GM13976 (cell line): ENCODE measurements at places on chromosomes 13 and 19.
A peak's percentile ranks its signal among the peaks of the same experiment; 100 is the strongest.

- DNase-seq = no peak
These were observed 135.6 kb upstream of the TSC22D1 start for GRCh38 chr13:44711706-44712105.

DNA sequence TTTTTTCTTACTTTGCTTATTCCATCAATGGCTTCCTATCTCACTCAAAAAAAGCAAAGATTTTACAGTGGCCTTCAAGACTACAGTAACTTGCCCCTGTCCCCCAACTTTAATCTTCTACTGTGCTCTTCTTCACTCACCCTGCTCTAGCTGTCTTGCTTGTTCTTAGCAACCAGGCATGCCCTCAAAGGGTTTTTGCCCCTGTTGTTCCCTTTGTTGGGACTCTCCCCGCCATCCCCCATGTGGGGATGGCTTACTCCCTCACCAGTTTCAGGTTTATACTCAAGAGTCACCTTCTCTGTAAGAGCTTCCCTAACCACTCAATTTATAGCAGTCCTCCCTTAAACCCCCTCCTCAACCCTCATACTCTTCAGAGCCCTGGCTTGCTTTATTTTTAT, 5.4 kb downstream of the MTMR6 start:
- DNase-seq = no peak

- DNase-seq = peak; percentile 42
These were observed 55.1 kb downstream of the GPR180 start for GRCh38 chr13:94656766-94657165.

DNA sequence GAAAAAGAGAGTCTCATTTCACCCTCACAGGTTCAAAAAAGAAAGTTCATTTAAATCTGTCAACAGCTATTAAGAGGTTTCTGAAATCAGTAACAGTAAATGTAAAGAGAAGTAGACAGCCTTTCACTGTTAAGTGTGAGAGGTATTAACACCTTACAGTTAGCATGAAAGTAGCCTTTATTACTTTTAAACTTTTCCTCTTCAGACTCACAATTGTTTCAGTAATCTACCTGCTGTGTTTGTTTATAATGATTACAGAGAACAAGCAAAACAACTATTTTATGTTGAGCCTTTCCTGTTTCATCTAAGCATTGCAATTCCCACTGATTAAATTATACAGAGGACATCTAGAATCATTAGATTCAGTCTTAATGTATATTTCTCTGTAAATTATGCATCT, 159.8 kb downstream of the PCDH9 start:
- no peak for DNase-seq

- DNase-seq = peak; percentile 53
These were observed 839 bp upstream of the CKAP2 start for GRCh38 chr13:52454459-52454819.

GRCh38 chr19:22427960-22428913, 6.1 kb upstream of the ZNF98 start:
- DNase-seq = no peak

GRCh38 chr13:109626386-109627171, 159.8 kb downstream of the IRS2 start:
- no peak for DNase-seq

GRCh38 chr13:39353988-39354387, 249.0 kb downstream of the LHFPL6 start:
- no peak for DNase-seq

GRCh38 chr13:27792393-27793218, at the start of gene GSX1:
GSX1 (plus strand) TSS chr13:27792483; CDS start chr13:27792691, 208 bp downstream.
- peak; percentile 72 for DNase-seq

- no peak for DNase-seq
These were observed 179.3 kb downstream of the ZIC5 start for GRCh38 chr13:99792079-99792921.

- DNase-seq = no peak
These were observed 58.4 kb downstream of the SPRYD7 start for GRCh38 chr13:49877629-49878218.

DNA sequence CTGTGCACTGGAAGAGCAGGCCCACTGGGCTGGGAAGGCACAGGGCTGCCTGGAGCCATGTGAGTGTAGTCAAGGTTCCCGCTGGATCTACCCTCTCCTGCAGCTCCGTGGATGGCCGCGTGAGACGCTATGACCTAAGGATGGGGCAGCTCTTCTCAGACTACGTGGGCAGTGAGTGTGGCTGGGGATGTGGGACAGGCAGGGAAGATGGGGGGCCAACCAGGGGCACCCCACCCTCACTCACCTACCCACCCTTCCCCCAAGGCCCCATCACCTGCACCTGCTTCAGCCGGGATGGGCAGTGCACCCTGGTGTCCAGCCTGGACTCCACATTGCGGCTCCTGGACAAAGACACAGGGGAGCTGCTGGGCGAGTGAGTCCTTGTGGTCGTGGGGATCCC, 6.1 kb downstream of the WDR83 start:
- DNase-seq = no peak

DNA sequence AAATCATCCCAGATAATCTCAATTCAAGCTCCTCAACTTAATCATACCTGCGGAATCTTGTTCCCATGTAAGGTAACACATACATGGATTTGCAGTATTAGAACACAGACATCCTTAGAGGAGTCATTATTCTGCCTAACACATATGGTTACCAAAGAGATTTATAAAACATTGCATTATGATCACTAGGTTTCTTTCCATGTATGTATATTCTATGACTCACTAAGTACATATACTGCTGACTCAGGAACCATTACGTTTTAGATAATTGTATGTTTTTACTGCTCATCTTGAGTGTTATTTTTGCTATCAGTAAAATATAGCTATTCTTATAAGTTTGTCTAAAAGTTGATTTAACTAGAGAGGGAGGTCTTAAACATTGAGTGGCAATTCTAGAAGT, 182.9 kb downstream of the SLITRK6 start:
- DNase-seq = no peak

DNA sequence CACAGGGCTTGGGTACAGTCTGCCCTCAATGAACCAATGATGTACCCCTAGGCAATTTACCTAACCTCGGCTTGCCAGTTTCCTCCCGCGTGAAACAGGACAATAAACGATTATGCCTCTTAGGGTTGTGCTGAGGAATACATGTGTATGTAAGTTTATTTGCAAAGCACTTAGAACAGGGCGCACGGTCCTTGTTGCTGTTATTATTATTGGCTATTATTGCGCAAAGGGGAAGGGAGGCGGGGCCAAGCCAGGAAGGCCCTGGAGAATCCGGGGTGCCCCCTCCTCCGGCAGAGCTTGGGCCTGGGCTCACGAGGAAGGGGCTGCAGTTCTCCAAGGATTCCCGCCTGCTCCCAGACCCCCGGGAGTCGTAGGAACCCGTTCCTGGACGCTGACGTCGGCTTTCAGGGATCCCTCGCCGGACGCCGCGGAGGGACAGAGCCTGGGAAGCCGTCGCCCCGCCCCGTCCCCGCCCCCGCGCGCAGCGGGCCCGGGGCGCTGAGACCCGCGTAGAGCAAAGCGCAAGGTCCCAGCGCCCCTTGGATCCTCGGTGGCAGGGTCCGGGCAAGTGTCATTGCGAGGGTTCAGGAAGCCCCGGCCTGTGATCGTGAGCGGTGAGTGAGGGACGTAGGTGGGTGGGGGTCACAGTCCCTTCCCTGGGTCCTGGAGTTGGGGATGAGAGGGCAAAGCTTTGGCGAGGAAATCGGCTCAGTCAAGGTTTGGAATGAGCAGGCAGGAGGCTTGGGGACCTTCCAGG, at the start of gene TMEM91:
TSS of gene TMEM91 (plus strand) at position 293 of the 757 bp plus-strand sequence. CDS start 1,777 bp downstream, outside the sequence.
- no peak for DNase-seq

- DNase-seq = no peak
These were observed 84.5 kb upstream of the ABCC4 start for GRCh38 chr13:95385798-95386197.

GRCh38 chr19:351976-352625, 7.5 kb upstream of the MIER2 start:
- no peak for DNase-seq

DNA sequence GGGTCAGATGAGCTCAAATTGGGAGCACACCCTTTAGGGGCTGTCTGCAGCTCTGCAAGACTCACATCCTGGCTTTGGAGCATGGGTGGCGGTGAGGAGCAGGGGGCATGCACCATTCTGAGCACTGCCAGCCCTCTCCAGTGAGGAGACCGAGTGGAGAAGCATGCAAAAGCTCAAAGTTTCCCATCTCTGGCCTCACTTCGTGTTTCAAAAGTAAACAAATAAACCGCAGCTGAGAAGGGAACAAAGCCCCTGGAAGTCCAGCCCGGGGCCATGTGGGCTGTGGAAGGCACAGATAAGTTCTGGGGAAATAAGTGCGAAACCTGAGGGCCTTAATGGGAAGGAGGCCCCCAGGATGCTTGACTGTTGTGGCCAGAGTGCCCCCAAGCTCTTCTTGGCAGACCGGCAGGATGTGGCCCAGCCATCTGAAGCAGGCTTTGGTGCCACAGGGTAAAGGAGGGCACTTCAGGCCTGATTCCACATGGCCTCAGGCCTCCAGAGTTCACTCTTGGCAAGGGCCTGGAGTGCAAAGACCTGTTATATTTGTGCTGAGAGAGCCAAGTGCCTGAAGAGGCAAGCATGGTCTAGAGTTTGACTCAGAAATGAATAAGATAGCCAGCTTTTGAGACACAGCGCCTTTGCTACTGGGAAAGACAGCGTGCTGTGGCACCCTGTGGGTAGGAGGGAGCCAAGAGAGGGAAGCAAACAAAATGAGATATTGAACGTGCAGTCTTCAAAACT, 1.2 kb downstream of the MEDAG start:
- DNase-seq = no peak

DNA sequence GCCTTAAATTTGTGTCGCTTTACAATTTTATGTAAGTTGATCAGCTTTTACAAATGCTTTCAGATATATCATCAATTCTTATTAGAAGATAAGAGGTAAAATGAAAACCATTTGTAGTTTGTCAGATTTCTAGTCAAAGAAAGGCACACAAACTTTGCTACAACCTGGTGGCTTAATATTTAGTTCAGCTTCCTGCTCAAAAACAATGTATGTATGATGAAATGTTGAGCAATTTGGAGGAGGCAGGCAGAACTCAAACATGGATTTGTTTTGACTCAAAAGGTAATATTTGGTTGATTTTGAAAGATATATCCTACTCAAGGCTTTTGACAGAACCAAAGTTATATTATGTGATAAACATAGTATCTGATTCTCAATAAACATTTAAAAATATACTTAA, 24.2 kb downstream of the NEK5 start:
- DNase-seq = no peak

DNA sequence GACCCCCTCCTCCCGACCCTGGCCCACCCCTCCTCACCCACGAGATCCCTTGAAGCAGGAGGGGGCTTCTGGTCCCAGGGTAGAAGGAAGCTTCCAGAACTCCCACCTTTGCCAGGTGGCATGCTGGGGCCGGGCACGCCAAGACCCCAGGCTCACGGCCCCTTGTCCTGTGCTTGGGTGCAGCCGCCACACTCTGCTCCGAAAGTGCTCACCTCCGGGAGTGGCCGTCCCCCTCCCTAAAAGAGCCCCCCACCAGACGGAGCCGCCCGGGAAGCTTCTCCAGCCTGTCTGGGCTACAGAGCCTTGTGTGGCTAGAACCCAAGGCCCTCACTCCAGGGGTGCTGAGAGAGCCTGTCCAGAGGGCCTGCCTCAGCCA, 1.8 kb upstream of the EFNA2 start:
- DNase-seq = no peak
